ENCODE measurements at places on chromosomes 4 and X.

DNA sequence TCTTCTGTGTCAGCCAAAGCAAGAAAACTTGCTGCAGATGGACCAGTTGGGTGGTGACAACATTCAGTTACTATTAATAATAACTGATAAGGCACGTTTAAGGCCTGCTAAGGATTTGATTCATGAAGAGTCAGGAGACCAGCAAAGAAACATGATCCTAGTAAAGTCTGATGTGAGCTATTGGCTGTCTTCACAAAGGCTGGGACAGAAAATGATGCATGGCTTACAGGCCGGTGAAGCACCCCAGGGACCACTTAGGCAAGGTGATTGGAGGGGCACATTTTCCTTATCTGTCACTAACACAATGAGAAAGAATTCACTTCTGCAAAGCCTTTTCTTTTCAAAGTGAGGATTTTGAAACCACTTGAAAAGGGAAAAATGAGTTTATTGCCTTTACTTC is 65.4 kb upstream of the TRPC3 start:
- DNase-seq = no peak

GRCh38 chr4:76764251-76764650 is 133.7 kb downstream of the SOWAHB start:
- DNase-seq = no peak

DNA sequence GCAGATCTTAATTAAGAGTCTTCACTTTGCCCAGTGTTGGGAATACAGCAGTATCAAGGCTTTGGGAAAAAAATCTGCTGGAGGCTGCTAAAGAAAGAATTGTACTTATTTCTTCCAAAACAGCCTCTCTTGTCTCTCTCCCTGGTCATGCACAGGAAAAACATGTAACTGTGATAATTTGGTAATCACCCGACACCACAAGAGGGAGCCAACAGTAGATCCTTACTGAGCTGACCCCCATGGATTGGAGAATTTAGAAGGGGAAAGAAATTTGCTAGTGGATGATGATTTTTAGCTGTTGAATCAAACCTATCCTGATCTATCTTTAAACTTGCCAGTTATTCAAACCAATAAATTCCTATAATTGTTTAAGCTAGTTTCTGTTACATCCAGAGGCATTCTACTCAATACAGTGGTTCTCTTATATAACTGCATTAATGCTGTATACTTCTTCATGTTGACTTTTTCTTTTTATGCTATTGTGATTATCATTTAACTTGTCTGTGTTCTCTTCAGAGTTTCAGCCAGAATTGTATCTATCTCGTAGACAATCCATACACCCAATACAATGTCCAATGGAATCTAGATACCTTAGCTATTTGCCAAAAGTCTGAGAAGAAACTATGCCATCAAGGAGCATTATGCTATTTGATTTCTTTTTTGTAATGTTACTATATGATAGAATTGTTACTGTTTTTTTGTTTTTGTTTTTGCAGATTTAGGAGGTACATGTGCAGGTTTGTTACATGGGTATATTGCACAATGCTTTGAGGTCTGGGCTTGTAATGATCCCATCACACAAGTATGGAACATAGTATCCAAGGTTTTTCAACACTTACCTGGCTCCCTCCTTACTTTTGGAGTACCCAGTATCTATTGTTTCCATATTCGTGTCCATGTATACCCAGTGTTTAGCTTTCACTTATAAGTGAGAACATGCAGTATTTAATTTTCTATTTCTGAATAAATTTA is 31.3 kb upstream of the ARHGEF38 start:
- peak; percentile 24 for DNase-seq

GRCh38 chr4:163111588-163111987 is 55.1 kb downstream of the NAF1 start:
- DNase-seq = no peak

GRCh38 chr4:102878901-102879300 is 10.1 kb downstream of the CISD2 start:
- DNase-seq = no peak

GRCh38 chr4:87026800-87027495 is 92.1 kb downstream of the AFF1 start:
- DNase-seq = peak; percentile 41

DNA sequence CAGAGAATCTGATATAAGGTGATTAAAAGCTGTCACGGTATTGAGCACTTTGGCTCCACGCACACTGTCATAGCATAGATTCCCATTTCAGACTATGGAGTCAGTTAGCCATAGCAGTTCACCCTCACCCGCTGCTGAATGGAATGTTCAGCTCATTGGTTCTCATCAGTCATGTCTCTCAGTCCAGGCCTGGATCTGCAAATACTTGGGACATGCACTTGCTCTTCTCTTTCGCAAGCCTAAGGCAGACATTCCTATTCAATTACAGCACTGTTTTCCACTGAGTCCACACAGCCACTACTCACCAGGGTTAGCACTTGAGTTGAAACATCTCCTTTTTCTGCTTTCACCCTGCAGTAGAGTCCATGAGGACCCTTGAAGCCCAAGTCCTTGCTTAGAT is 30.6 kb upstream of the SCML1 start:
- DNase-seq = no peak

- no peak for DNase-seq
Observed at GRCh38 chr4:148207068-148207467, 235.1 kb downstream of the NR3C2 start.

GRCh38 chrX:107563824-107564223 is 64.5 kb upstream of the PRPS1 start:
- DNase-seq = no peak

GRCh38 chr4:3829956-3830773 is 64.0 kb downstream of the ADRA2C start:
- no peak for DNase-seq

DNA sequence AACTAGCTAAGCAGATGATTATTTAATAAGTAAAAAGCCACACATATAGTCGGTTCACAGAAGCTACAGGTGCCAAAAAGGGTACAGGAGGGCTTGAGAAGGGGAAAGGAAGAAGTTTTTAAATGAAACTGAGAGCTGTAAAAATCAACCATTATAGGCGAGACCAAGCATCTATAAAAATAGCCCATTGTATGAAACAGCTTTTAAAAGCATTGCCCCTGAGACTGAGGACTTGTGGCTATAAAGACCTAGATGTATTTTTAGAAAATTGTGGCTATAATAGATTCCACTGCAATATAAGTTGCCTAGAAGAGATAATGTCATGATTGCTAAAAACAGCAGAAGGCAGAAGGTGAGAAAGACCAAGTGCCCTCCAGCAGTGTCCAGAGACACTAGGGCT is 15.0 kb upstream of the TTC29 start:
- DNase-seq = no peak

DNA sequence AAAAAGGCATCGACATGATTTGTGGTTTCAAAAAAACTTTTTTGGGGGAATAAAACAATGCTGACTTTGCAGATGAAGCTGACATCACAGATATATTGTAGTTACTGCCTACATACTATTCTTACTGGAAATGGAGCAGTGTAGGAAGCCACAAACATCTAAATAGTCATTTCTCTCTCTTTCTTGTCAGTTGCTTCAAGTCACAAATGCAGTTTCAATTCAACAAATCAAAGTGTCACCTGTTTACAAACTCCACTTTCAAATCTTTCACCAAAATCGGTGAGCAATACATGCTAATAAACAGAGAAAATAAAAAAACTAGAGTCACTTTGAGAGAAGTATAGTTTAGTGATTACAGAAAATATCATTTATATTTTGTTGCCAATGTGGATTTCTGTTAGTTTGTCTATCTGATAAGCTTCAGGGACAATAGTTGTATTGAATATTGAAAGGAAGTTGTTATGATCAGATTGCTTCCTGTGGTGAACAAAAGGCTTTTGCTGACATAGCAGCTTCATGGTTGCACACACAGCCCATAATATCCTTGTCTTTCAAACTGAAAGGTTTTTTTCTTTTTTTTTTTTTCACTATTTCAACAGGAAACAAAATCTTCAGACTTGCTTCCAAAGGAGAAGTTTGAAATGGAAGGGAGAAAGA is 49.7 kb upstream of the PTPN13 start:
- DNase-seq = no peak

- DNase-seq = no peak
Observed at GRCh38 chrX:55523356-55523755, 33.7 kb upstream of the USP51 start.

DNA sequence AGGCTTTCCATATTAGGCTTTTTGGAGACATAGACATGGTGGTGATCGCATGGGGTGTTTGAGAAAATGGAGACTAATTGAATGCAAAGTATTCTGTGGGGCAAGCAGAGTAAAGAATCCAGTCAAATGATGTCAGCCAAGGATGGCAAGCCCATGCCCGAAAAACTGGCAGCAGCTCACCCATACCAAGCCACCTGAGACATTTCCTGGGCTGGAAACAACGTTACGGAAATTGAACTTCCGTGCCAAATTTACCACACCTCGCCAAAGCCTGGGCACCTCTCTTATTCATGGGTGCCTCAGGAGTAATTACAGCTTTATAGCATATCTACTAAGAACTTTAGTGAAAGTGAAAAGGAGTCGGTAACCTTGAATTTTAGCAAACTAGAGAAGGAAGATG is 166.4 kb downstream of the CBR4 start:
- DNase-seq = no peak

DNA sequence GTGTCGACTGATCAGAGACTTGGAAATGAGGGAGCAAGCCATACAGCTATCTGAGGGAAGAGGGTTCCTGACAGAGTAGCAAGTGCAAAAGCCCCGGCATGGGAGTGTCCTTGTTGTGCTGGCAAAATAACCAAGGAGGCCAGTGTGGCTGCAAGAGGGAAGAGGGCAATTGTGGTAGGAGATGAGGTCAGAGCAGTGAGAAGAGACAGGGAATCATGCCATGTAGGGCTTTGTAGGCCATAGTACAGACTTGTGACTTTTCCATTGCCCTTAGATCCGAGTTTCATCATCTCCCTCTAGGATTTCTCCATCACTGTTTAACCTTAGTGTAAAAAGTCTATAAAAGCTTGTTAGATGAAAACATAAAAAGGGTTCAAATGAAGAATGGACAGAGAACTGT is 76.2 kb downstream of the DOCK11 start:
- no peak for DNase-seq

DNA sequence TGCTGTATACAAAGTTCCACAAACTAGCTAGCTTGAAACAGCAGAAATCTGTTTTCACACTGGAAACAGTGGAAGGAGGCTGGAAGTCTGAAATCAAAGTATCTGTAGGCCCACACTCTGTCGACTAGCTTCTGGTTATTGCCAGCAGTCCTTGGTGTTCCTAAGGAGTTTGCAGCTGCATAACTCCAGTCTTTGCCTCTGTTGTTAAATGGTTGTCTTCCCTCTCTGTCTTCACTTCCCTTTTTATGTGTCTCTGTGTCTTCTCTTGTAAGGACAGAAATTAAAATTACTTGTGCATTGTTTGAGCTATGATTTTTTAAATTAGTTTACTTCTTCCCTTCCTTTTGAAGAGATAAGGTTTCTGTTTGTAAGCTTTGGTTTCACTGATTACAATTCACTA is 8.2 kb downstream of the MTHFD2L start:
- DNase-seq = no peak

DNA sequence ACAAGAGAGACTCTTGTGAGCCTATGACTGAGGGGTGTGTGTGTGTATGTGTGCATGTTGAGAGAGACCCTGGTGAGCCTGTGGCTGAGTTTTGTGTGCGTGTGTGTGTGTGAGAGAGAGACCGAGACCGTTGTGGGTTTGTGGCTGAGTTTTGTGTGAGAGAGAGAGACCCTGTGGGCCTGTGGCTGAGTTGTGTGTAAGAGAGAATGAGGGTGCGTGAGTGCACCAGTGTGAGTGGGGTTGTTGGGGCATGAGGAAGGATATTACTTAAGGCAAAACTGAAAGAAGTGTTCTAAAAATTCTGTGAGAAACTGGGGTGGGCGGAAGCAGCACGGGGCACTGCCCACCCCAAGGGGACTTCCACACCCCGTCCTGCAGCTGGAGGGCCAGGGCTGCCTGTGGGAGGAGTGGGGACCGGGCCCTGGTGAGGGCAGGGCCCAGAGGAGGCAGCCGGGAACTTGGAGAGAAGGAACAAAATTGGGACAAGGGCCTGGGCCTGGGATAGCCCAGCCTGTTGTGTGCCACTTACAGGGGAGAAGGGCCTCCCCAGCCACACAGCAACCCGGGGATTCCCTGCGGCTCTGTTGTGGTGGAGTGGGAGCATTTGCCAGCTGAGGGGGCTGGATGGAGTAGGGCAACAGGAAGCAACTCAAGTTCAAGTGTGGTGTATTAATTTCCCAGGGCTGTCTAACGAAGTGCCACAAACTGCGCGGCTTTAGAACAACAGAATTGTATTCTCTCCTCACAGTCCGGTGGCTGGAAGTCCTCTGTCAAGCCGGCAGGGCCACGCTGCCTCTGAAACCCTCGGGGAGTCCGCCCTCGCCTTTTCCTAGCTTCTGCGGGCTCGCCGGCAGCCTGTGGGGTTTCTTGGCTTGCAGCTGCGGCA is 22.1 kb downstream of the TMEM131L start:
- DNase-seq = peak; percentile 63

DNA sequence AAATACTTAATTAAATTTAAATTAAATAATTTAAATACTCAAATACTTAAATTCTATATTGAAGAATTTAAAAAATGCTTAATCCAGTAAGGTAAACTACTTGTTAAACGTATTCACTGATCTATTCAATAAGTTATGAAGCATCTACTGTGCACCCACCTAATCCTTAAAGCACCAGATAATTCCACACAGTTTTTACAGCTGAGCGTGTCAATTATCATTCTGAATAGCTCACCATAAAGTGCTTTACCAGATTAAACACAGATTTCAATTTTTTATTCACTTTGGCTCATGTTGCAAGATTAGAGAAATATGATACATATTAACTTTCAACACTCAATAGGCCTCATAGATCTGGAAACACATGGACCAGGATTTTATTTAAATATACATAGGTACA is 79.2 kb upstream of the DDIT4L start:
- DNase-seq = no peak

DNA sequence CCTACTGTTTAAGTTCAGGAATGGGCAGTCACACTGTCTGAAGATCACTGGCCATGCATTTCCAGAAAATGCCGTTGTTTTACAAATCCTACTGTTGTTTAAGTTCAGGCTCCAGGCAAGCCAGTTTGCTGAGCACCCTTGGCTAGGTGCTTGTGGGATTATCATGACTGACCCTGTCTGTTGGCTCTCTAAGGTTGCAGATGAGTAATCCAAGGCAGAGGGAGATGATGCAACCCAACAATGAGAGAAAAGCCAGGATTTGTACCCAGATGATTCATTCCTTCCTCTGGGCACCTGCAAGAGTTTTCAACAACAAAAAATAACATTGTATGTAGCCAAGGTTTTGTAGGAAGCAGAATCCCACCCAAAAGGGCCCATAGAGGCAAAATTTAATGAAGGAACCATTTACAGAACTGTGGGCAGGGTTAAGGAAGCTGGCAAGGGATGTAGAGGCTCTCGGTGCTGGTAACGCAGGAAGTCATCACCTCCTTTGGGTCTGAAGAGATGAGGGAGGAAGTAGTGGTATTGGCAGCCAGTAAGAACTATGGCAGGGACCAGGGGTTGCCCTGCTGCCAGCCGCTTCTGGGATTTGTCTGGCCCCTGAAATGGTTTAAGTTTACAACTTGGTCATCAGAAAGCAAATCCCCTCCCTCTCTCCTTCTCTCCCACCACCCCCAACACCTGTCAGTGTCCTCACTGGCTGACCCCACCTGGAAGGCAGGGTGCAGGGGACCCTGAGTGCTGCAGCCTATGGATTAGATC is 54.8 kb downstream of the MSX1 start:
- DNase-seq = no peak

GRCh38 chr4:56531823-56532222 is 26.2 kb downstream of the ARL9 start:
- no peak for DNase-seq

- DNase-seq = no peak
Observed at GRCh38 chr4:70356185-70356584, 4.4 kb upstream of the SMR3A start.

GRCh38 chr4:23934223-23934622 is 44.4 kb upstream of the PPARGC1A start:
- no peak for DNase-seq

- DNase-seq = no peak
Observed at GRCh38 chrX:16212436-16212835, 45.2 kb downstream of the MAGEB17 start.
